ENCODE measurements at places on chromosomes 7 and 10.
A peak's percentile ranks its signal among the peaks of the same experiment; 100 is the strongest.

DNA sequence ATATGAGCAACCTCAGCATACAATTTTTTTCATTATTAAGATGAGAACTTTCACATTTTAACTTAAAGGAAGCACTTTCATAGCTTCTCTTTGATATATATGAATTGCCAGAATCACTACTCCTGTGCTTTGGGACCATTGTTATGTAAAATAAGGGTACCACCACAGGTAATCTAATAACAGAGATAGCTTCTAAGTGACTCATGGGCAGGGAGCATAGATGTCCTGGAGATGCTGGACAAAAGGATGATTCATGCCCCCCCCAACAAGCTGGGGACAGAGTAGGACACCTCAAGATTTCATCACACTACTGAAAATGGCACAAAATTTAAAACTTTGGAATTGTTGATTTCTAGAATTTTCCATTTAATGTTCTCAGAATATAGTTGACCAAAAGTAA is 641.1 kb downstream of the PCDH15 start:
- no peak for DNase-seq

DNA sequence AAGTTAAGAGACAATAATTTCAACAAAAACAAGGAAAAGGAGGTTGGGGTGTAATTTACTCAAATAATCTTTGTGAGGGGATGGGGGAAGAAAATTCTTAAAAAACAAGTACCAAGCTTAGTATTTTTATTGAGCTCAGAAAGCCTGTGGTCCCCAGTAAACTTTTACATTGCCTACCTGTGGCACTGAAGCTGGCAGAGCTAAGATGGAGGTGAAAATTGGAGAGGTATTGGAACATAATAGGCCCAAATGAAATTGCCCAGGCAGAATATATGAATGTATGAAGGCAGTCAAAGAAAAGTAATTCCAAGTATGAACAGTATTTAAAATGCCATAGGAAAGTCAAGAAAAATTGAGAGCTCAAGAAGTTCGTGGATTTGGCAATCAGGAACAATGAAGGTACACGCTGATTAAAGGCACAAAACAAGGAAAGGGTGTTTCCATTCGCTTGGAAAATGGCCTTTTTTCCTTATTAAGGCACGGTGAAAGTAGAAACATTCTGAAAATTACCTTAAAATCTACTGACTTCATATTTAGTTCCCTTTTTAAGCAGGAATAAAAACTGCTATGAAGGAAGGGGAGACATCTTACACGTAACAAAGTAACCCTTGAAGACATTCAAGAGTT is 3.4 kb upstream of the KMT2E start:
- DNase-seq, result peak; percentile 40

GRCh38 chr7:79461660-79462059 is 8.2 kb upstream of the MAGI2 start:
- DNase-seq, result peak; percentile 75

- DNase-seq, result peak; percentile 90
Measured at GRCh38 chr10:89659143-89660131, 14.4 kb upstream of the PANK1 start.

- DNase-seq, result no peak
Measured at GRCh38 chr7:130490311-130490791, 1.5 kb upstream of the MEST start.

DNA sequence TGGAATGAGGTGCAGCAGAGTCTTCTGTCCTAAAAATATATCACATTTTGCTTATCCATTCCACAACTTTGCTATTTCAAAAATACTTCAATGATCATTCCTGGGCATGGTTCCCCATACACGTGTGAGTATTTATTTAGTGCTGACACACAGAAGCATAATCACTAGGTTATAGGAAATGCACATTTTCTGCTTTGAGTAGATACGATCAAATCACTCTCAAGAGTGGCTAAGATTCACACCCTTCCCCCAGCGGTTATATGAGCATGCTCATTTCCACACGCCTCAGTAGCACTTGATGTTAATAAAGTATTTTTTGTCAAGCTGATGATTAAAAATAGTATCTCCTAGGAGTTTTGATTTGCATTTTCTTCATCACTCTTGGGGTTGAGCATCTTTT is 93.5 kb upstream of the LRRC4 start:
- DNase-seq, result no peak

All from GM23248 (cell line).